Midbrain (tissue), 1 donor: ENCODE measurements at places on chromosomes 5 and 9.

GRCh38 chr5:52870448-52870847 is 82.7 kb downstream of the ITGA1 start:
- DNase-seq = no peak

- DNase-seq = peak; percentile 38
Observed at GRCh38 chr9:126421567-126422428, 95.2 kb downstream of the MVB12B start.

- DNase-seq = no peak
Observed at GRCh38 chr5:169300468-169301385, at the start of gene SLIT3. TSS of gene SLIT3 (minus strand) at chr5:169301139. CDS start at chr5:169300709, 430 bp downstream.

- peak; percentile 18 for DNase-seq
Observed at GRCh38 chr5:61409568-61409967, 77.5 kb downstream of the ZSWIM6 start.

DNA sequence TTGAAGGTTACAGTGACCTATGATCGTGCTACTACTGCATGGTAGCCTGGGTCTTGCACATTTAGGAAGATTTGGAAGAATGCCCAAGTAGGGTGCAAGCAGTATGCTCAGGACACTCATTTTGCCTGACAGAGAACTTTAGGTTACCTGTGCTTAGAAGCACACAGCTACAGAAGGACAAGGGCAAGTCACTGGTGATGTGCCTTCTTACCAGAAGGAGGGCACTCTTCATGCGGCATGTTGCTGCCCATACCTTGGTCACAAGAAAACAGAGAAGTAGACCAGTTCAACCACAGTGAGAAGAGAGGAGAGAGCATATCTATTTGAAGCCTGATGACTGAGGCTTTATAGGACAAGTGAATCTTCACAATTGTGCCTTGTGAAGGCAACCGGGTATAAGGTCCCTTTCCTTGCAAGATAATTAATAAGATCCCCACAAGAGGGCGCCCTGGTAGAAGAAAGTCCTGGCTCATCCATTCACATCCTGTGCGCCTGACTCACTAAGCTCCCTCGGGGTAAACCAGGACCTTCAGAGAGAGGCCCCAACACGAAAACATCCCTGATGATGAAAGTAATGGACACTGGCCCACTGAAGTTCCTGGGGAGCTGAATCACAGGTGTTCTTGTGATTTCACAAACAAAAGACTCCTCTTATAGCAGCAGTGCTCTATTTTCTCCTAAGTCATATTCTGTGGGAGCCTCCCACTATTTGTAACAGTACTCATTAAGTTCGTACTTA is 38.1 kb upstream of the STARD4 start:
- peak; percentile 79 for DNase-seq

DNA sequence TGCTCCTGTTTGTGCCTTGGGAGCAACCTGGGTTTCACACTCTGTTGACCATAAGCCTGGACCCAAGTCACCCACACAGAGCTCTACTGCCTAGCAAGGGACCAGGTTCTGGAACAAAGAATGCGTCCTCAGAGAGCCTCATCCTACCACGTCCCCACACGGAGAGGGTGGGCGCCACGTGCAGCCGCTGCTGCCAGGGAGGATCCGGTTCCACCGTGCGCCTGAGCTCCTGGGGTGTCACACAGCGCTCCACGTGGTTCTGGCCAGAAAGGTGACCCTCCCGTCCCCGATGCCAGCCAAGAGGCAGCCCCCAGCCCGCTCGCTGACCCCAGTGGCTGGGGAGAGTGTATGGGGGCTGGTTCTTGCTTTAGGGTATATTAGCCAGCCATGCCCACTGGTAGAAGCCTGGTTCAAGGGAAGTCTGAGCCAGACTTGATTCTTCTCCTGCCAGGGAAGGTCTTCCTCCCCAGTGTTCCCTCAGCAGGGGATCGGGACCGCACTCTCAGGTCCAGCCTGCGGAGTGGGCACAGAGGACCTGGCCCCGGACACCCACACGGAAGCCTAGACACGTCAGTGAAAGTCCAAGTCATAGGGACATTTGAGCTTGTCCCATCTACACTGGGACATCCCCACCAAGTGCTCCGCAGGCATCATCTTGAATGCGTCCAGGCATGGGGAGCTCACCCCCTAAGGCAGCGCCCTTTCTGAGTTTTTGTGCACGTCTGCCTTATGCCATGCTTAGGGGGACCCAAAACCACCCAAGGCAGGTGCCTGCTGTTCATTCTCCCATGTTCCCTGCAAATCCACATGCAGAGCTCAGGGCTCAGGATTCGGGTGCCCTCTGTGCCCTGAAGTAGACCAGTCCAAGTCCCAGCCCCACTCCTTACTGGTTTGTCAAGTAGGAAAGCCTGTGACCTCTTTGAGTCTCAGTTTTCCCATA is 2.4 kb downstream of the FCN1 start:
- no peak for DNase-seq

DNA sequence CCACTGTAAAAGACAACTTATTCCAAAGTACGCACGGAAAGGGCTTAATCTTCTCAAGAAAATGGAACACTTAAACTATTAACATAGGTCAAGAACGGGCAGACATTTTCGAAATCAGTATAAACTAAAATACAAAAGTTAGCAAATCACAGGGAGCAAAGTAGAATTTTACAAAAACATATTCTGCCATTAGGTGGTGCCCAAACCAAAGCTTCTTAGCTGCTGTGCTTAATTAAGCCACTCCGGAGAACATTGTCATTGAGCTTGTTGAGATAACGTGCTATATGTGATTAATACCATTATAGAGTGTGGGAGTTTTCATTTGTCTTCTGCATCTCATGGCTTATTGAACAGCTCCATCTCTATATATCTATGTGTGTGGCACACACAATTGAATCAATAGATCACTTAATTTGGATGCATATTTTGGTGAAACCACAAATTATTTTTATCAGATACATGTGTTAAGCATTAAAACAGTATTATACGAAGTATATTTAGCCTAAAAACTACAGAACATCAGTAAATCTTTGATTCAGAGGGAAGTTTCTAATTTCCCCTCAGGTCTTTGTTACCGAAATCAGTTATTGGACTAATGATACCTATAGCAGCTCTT is 23.4 kb downstream of the UBLCP1 start:
- peak; percentile 67 for DNase-seq

DNA sequence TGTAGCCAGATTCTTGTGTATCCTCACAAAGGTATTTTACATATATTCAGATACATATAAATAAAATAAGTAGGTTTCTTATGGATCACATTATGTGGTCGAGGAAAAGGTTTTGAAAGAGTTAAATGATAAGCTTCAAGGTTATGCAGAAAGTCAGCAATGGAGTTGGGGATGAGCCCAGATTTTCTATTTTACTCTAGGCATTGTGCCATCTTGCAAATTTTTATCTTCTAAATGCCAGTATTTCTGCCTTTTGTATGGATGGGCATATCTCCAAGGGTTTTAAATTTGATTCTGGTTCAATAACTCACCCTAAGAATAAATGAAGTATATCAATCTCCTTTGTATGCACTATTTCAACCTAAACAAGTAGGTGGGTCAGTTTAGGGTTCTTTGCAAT is 410.7 kb downstream of the DMRTA1 start:
- no peak for DNase-seq

DNA sequence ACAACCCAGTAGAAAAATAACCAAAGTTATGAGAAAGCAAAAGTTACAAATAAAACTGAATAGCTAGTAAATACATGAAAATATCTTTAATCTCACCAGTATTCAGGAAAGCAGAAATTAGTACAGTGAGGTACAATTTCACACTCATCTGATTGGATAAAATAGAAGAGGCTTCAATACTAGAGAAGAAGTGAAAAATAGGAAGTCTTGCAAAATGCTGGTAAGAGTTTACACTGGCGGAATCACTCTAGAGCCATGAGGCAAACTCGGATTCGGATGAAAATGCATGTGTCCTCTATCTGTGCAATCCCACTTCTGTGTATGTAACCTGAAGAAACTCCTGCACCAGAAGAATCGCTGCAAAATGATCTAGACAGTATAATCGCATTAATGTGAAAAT is 128.9 kb downstream of the CCDC192 start:
- no peak for DNase-seq

GRCh38 chr5:160453751-160454150 is 32.1 kb downstream of the PTTG1 start:
- DNase-seq = no peak

DNA sequence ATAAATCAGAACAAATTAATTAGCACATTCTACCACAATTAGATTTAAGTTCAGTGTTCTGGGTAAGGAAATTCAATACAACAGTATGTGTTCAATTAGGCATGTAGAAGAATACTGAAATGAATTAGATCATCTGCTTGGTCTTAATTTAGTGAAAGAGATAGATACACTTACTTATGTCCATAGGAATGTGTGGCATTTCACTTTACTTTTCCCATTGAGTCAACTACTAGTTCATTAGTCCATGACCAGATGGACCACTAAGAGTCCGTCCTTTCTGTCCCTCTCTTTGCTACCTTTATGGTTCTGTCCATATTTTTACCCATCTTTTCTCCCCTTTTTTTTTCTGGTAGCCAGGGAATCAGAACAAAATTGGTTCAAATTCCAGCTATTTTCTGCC is 276.9 kb downstream of the OSTF1 start:
- no peak for DNase-seq

GRCh38 chr9:76269789-76270188 is 124.4 kb downstream of the RFK start:
- DNase-seq = no peak

DNA sequence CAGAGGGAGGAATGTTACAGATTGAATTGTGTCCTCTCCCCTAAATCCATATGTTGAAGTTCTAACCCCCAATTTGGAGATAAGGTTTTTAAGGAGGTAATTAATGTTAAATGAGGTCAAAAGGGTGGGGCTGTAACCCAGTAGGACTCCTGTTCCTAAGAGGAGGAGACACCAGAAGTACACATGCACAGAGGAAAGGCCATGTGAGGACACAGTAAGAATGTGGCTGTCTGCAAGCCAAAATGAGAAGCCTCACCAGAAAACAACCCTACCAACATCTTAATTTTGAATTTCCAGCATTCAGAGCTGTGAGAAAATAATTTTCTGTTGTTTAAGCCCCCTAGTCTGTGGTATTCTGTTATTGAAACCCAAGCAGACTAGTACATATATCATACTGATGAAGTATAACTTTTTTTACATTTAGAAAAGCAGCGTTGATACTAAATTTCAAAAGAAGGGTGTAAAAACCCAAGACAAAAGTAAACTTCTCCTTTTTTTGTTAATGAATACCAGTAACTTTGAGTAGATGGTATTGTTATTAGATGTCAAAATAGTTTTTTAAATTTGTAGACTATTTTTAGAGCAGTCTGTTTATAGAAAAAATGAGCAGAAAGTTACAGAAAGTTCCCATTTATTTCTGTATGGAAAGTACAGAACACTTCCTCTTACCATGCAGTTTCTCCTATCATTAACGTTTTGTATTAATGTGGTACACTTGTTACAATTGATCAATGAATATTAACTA is 25.1 kb downstream of the RNF180 start:
- DNase-seq = no peak

GRCh38 chr5:11045411-11045810 is 284.4 kb upstream of the DAP start:
- no peak for DNase-seq

DNA sequence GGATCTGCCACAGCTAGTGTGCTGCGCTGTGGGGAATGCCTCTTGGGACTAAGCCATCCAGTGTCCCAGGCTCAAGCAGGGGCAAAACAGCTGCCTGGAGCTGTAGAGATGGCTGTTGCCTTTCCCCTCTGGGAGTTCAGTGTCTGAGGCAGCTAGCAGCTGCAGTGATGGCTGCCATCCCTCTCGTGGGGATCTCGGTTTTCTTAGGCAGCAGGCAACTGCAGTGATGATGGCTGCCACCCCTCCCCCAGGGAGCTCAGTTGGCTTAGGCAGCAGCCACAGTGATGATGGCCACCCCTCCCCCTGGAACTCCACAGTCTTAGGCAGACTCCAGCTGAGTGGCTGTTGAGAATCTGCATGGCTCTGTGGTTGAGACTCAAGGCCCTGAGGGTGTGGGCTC is 1389.2 kb upstream of the NUDT12 start:
- DNase-seq = no peak

DNA sequence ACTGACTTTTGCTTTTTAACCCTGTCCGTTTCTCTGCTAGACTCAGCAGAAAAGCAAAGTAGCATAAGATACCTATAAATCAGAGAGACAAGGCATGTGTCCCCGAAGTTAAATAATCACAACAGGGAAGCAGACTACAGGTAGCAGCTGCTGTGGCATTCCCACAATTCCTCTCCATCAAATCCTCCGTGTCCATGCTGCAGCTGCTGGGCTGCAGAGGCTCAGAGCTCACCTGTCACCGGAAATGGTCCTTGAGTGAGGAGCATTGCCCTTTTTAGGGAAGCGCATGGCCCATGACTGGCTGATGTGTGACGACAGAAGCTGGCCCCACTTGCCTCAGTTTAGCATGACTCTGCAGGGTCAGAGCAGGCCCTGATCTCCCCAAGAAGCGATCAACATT is 125.0 kb downstream of the MSX2 start:
- DNase-seq = no peak

DNA sequence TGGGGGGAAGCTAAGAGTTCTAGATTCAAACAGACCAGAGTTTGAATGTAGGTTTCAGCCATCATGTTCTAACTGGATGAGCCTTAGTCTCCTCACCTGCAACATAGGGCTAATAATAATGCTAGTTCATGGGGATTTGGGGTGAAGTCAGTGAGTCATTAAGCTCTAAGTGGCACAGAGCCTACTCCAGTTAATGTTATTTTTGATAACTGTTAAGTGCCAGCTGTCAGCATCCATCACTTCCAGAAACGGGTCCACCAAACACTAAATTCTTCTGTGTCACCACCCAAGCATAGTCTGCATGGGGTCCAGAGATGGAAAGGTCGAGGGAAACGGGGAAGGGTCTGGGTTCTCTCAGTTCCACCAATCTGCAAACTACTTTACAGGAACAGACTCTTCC is 1.8 kb upstream of the TSC1 start:
- no peak for DNase-seq

DNA sequence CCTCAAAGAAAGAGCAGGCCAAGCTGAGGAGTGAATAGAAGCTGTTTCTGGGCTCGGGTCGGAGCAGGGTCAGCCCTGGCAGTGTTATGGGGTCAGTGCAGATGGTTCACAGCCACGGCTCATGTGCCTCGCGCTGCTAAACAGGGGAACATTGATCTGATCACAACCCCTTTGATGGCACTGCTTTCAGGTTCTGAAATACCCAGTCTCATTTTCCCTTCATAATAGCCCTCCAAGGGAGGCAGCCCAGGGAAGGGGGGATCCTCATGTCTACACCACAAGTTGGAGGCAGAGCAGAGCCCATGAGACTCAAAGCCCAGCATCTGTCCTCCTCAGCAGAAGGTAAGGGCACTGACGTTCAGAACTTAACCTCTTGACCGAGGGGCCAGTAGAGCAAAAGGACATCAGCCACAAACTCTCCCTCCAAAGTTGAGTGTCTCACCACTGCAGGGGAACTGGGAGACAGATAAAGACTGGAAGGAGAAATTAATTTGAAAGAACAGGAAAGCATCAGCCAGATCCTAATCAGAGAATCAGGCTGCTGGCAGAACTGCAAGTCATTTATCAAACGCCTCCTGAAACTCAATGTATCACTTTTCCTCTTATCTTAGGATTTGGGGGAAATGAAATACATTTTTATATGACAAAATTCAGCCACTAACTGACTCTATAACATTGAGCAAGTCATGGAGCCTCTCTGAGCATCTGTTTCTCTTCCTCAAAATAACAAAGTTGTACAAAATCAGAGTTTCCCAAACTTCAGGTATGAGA is 110.6 kb downstream of the SH3TC2 start:
- DNase-seq = no peak

GRCh38 chr5:9082996-9083395 is 462.9 kb downstream of the SEMA5A start:
- no peak for DNase-seq

- no peak for DNase-seq
Observed at GRCh38 chr9:111561165-111561719, 36.3 kb downstream of the ZNF483 start.

- DNase-seq = no peak
Observed at GRCh38 chr5:91219091-91219802, 163.9 kb downstream of the ARRDC3 start.
